Smooth muscle cell of bladder (primary cell): ENCODE measurements at places on chromosomes 12 and 14. TPM values are rescaled to one million over a fixed set of nuclear protein-coding genes. Genes with fewer than 3 reads are reported as not detected.

The FOXN4 gene
- total RNA-seq, result not detected in 2 replicates

The KRT82 gene
- total RNA-seq, result not detected in 2 replicates

The DAO gene
- total RNA-seq, result 0.09 TPM in 1 of 2 replicates, not detected in the other

The DPY19L2 gene
- total RNA-seq, result 1.8 and 3.8 TPM in 2 replicates

The PZP gene
- not detected in 2 replicates for total RNA-seq

The ANO4 gene
- 0.46 and 2.4 TPM in 2 replicates for total RNA-seq

The TAS2R10 gene
- 0.55 and 0.71 TPM in 2 replicates for total RNA-seq

The VRK1 gene
- total RNA-seq, result 12.8 and 23.5 TPM in 2 replicates

The MGP gene
- total RNA-seq, result 8.0 and 15.5 TPM in 2 replicates

The TMEM179 gene
- total RNA-seq, result 0.14 TPM in 1 of 2 replicates, not detected in the other

The POTEG gene
- not detected in 2 replicates for total RNA-seq

The OR4K2 gene
- not detected in 2 replicates for total RNA-seq

The TMPRSS12 gene
- not detected in 2 replicates for total RNA-seq

The IL26 gene
- total RNA-seq, result not detected in 2 replicates

The LBHD2 gene
- not detected in 2 replicates for total RNA-seq

The CLEC7A gene
- total RNA-seq, result 0.14 TPM in 1 of 2 replicates, not detected in the other

The B4GALNT3 gene
- under 0.01 TPM in 1 of 2 replicates, not detected in the other for total RNA-seq

The NELL2 gene
- not detected in 2 replicates for total RNA-seq

The KRT6C gene
- not detected in 2 replicates for total RNA-seq

The KRT79 gene
- total RNA-seq, result not detected in 2 replicates

The NANOG gene
- not detected in 2 replicates for total RNA-seq

The TAS2R30 gene
- 2.9 and 3.3 TPM in 2 replicates for total RNA-seq

The RPL10L gene
- total RNA-seq, result not detected in 2 replicates

The ABHD12B gene
- total RNA-seq, result under 0.01 TPM in 1 of 2 replicates, not detected in the other
